Esophagus squamous epithelium (tissue), 5 donors: ENCODE measurements at places on chromosomes 11 and 22. TPM values are rescaled to one million over a fixed set of nuclear protein-coding genes. Genes with fewer than 3 reads are reported as not detected.
A peak's percentile ranks its signal among the peaks of the same experiment; 100 is the strongest.

CPT1B gene
- 3.5 TPM for total RNA-seq

OR9I1 gene
- total RNA-seq = not detected

ALDH3B1 gene
- 15.7 TPM for total RNA-seq

DNA sequence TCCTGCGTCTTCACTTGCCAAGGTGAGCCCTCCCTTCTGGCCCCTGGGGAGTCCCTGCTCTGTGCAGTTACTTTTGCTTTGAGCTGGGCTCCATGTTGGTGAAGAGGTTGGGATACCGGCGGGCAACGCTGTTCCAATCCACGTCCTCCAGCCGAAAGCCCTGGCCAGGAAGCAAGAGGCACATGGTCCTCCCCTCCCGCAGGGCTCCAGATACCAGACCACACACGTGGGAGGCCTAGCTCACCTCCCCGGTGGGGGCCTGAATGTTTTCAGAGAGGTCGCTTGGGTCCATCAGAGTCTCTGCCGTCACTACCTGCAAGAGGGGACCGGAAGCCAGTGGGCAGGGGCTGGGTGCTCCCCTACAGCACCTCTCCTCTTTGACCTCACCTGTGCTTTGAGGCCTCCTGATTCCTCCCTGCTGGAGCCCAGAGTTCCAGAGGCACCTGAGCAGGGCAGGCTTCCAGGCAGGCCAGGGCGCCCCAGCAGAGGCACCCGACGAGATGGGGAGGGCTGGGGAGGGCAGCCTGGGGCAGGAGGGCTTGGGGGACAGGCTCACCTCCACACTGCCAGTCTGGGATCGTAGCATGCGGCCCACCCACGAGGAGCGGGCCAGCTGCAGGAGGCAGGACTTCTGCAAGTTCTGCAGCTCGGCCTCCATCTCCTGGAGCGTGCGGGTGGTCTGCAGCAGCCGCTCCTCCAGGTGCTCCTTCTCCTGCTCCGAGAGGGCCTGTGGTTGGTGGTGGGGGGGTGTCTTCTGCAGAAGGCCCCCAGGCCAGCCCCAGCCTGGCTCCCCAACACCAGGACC, 3.0 kb downstream of the LMNTD2 start:
- H3K27me3 ChIP-seq = peaks cover 70% of the 10 kb centered on the region
- H3K4me1 ChIP-seq = peaks cover 56% of the 10 kb centered on the region

DNA sequence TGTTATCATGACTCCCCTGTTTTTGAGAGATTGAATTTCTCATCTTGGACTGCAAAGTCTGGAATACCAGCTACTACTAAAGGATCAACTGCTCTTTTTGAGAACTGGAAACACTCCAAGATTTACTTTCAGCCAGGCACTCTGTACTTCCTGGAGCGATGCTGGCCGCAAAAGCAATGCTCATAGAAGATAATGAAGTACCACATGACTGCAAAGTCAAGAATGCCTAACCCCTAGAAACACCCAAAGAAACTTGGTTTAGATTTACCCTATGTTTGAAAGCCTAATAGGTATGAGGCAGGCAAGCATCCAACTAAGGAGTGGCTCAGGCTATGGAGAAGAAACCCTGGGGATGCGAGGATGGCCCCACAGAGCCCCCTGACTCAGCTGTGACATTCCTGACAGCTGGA, 47.7 kb upstream of the ARHGAP20 start:
- DNase-seq = no peak
- no peak overlapping the region for H3K27ac ChIP-seq
- H3K4me3 ChIP-seq = no peak overlapping the region
- no peaks in the 10 kb centered on the region for H3K4me1 ChIP-seq

DNA sequence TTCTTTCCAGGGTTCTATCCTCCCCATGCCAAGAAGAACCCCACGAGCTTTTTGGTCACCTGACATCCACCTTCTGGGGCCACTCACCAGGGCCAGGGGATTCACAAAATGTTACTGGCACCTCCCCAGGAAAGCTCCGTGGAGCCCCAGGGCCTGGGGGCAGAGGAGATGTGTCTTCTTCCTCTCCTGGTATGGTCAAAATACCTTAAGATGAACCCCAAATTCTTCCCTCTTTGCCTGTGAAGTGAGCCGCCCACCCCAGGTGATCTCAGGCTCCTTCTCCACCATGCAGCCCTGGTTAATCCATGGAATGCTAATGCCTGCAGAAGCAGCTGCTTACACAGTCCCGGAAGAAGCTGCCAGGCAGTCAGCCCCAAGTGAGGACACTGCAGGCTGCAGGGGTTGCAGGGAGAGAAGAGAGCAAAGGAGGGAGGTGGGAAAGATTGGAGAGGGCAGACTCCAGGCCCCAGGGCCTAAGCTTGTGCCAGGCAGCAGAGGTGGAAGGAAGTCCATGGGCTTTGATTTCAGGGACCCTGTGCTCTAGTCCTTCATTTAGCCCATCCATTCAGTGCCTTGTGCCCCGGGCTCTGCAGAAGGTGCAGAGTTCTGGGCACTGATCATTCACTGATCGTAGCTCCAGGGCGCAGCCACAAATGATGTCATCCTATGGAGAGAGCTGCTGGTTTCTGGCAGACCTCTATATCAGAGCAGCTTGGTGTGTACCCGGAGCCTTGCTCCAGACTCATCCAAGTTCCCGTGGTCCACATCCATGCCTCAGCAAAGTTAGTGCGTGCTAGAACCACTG, 127.9 kb upstream of the NECTIN1 start:
- H3K4me3 ChIP-seq = no peak overlapping the region
- no peaks in the 10 kb centered on the region for H3K36me3 ChIP-seq
- H3K27me3 ChIP-seq = no peaks in the 10 kb centered on the region
- no peak for DNase-seq
- peaks cover 54% of the 10 kb centered on the region for H3K4me1 ChIP-seq

GRCh38 chr11:76850130-76850529, 10.6 kb upstream of the ACER3 start:
- H3K4me1 ChIP-seq = peaks cover 17% of the 10 kb centered on the region
- no peak overlapping the region for H3K27ac ChIP-seq
- DNase-seq = no peak
- H3K36me3 ChIP-seq = no peaks in the 10 kb centered on the region
- no peak overlapping the region for H3K4me3 ChIP-seq

DNA sequence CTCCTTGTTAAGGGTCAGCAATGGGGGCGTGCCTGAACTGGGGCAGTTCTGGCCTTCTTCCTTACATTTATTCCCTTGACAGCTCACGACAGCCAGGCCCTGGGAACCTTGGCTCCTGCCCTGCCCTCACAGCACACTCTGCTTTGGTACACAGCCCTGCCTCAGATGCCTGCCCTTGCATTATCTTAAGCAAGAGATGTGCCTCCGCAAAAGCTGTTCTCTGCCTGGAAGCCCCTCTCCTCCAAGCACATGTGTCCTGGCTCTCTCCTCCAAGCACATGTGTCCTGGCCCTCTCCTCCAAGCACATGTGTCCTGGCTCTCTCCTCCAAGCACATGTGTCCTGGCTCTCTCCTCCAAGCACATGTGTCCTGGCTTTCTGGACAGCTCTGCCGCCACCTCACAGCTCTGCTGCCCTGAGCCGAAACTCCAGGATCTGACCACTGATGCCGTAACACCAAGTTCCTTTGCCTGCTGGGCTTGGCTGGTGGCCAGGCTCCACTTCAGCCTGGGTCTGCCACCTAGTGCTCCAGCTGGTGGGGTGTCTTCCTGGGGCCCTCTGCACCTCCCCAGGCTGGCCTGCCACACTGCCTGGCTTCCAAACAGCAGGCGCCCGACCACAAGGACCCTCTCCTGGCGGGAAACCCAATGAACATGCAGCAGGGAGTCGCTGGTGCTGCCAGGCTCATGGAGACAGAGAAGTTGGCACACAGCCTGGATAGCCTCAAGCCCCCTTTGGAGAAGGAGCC, 53.0 kb downstream of the SCUBE1 start:
- H3K27ac ChIP-seq = peak overlapping the region; percentile 19
- no peaks in the 10 kb centered on the region for H3K36me3 ChIP-seq
- H3K4me3 ChIP-seq = peak overlapping the region; percentile 0
- H3K4me1 ChIP-seq = peaks cover 11% of the 10 kb centered on the region
- no peak for DNase-seq
- peaks cover 7% of the 10 kb centered on the region for H3K27me3 ChIP-seq
